Cortex of kidney (tissue), 1 donor: ENCODE measurements at places on chromosomes 16 and 17.

DNA sequence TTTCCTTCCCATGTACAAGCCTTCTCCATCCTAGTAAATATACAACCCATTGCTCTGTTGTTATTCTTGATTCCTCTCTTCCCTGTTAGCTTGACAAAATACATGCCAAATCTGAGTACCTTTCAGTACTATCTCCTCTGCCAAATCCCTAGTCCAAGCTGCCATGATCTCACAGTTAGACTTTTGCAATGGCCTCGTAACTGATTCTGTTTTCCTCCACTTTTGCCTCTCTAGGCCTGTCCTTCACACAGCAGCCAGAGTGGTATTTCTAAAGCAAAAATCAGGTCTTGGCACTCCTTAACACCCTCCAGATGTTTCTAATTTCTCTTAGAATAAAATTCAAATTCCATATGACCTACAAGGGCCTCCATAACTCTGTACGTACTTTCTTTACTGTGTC, 153.0 kb upstream of the RBL2 start:
- no peak for DNase-seq

- DNase-seq = no peak
Measured at GRCh38 chr17:8062435-8062806, 23.6 kb downstream of the ALOX15B start.

DNA sequence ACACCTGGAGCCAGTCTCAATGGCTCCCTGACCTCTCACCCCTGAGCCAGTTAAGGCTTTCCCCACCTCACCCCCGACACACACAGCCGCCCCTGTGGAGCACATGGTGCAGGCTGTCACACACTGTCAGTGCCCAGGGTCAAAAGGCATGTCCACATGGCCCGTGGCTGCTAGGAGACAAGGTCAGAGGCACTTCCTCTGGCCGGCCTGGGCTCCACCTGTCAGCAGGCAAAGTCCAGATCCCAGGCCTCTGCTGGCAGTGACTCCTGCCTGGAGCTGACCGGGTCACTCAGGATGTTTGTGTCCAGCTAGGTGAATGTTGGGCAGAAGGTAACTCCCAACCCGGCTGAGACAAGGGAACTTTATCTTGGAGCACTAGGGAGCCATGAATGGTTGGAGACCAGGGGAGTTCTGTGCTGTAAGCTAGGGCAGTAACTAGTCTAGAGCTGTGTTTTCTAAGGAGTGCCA, 6.0 kb downstream of the SREBF1 start:
- no peak for DNase-seq

DNA sequence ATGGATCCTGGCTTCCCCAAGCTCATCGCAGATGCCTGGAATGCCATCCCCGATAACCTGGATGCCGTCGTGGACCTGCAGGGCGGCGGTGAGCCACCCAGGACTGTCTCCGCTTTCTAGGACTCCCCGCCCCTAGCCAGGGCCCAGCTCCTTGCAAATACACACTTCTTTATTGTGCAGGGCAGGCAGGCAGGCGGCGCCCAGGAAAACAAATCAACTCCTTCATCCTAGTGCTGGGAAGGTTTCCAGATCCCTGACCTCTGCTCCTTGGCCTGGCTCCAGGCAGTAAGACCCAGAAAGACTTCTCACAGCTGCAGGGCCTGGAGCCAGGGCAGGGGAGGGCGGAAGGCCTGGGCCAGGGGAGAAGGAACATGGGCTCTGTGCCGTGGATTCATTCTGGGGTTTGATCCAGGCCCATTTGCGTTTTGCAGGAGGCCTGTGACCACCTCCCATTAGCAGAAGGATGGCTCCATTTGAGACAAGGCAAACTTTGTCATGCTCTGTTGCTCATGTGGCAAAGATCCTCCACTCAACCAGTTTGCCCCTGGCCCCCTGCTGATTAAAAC, 6.0 kb upstream of the LPCAT2 start:
- DNase-seq = no peak

DNA sequence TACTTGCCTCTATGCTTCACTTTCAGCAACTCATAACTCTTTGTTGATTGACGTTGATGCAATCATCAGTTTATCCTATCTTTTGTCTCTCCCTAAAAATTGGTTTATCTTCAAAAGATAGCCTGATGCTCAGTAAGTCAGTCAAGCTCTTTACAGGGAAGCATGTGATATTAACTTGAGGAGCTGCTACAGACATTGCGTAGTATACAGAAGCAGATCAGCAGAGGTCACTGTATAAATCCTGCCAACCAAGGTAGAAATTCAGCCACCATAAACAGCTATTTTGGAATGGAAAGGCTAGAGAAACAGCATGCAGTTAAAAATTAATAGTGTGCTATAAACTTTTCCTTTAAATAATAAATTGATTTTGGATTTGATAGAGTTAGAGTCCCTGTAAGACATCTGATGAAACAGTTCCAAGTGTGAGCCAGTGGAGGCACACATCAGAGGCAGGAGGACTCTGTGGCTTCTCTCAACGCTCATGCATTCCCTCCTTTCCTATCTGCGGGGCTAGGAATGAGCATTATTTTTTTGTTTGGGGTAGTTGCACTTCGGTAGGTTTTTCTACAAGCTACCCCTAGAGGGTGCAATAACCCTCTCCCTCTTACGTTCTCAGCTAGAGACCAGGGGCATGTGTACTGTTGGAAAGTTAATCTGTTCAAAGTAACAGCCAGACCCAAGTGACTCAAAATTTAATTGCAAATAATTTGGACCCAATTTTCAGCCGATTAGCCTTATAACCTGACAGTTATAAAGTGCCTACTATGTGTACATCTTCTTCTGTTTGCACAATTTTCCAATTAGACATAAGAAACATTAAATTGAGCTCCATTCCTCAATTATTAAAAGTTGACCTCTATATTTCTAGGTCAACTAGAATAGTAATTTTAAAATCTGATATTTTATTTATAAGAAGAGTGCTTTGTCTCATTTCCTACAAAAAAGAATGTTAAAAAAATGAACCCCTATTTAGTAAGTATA, 647.7 kb upstream of the SOX9 start:
- no peak for DNase-seq

- DNase-seq = no peak
Measured at GRCh38 chr16:78985716-78986605, 614.6 kb downstream of the MAF start.

GRCh38 chr16:58020628-58021521, 4.7 kb upstream of the MMP15 start:
- no peak for DNase-seq

DNA sequence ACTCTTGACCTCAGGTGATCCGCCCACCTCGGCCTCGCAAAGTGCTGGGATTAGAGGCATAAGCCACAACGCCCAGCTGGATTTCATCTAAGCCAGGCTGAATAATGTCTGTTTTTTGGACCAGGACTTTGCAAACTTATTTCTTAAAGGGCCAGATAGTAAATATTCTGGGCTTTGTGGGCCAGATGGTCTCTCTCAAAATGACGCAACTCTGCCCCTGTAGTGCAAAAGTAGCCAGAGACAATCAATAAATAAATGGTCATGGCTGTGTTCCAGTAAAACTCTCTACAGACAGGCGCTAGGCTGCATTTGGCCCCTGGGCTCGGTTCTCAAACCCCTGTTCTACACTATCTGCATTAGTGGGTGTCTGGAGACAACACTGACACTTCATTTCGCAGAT, 121.9 kb upstream of the CDH13 start:
- no peak for DNase-seq
